CD4-positive, alpha-beta T cell treated with Interleukin-2 at 100 ng/mL for 4 hours (primary cell): ENCODE measurements at places on chromosomes 7 and 10.

DNA sequence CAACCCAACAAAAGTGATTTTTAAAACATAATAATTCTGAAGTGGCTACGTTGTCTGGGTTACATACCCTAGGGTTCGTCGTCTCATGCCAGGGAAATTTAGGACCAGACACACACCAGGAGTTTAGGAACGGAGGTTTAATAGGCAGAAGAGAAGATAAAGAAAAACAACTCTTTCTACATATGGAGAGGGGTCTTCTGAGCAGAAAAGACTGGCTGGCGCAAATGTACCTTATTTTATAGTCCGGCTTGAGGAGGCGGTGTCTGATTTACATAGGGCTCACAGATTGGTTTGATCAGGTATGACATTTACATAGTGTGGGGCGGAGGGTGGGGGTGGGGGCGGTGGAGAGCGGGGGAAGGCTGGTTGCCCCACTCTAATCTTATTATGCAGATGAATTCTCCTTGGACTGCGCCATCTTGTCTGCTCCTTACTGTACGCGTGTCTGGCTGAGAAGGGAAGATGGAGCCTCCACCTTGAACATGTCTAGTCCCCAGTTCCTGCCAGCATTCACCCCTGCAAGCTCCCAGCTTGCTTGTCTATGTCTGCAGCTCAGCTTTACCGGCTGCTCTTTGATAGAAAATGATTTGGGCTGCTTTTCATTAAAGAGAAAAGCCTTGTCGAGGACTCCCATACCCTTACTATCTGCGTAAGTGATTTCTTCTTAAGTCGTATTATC lies 98.7 kb downstream of the RALA start:
- no peak for DNase-seq

- no peak for DNase-seq
These were observed 111.8 kb upstream of the RSU1 start for GRCh38 chr10:16929069-16929468.

GRCh38 chr10:16905320-16905719 lies 88.1 kb upstream of the RSU1 start:
- no peak for DNase-seq

DNA sequence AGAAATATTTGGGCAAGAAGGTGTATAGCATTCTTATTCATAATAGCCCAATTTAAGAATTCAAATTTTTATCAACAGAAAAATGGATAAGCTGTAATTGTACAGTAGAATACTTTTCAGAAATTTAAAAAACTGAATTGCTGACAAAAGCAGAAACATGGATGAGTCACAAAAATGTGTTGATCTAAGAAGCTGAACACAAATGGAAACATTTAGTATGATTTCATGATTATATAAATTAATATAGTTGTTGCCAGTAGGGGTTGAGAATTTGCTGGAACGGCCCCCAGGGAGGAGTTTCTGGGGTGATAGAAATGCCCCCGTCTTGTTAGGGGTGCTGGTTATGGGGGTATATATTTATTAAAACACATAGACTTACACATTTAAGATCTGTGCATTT lies 179.1 kb downstream of the KLF6 start:
- DNase-seq = no peak

- no peak for DNase-seq
These were observed 40.4 kb downstream of the CACUL1 start for GRCh38 chr10:118714366-118714765.

- DNase-seq = peak; percentile 62
These were observed 34.0 kb downstream of the GATA3 start for GRCh38 chr10:8088504-8088903.

DNA sequence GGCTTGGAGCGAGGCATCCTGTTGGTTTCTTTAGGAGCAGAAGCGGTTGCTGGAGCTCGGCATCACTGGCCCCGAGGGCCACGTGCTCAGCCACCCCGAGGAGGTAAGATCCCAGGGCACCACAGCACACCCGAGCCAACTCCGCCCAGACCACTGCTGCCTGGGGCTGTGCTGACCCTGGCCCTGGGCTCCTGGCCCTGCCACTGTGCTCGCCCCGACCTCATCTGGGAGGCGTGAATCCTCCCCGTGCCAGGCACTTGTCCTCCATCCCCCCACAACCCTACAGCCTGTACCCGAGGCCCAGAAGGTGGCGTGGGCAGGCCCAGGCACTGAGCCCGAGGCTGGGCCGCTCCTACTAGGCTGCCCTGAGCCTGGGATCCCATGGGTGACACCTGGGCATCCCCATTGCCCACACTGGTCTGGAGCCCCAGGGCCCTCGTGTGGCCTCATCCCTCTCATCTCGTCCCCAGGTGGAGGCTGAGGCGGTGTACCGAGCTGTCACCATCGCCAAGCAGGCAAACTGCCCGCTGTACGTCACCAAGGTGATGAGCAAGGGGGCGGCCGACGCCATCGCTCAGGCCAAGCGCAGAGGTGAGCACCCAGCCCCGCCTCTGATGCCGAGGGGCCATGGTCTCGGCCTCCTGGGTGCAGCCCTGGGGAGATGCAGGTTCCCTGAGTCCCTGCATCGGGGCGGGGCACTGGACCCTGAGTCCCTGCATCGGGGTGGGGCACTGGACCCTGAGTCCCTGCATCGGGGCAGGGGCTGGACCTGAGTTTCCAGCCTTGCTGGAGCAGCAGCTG lies 11.8 kb downstream of the DPYSL4 start:
- DNase-seq = no peak

DNA sequence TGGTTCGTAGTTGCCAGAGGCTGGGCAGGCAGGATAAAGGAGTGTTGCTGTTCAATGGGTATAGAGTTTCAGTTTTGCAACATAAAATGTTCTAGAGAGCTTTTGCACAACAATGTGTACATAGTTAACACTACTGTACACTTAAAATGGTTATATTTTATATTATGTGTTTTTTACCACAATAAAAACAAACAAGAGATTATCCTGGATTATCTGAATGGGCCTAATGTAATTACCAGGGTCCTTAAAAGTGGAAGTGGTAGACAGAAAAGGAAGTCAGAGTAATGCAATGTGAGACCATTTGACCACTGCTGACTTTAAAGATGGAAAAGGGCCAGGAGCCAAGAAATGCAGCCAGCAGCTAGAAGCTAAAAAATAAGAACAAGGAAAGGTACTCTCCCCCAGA lies 159.7 kb downstream of the SGMS1 start:
- DNase-seq = no peak

DNA sequence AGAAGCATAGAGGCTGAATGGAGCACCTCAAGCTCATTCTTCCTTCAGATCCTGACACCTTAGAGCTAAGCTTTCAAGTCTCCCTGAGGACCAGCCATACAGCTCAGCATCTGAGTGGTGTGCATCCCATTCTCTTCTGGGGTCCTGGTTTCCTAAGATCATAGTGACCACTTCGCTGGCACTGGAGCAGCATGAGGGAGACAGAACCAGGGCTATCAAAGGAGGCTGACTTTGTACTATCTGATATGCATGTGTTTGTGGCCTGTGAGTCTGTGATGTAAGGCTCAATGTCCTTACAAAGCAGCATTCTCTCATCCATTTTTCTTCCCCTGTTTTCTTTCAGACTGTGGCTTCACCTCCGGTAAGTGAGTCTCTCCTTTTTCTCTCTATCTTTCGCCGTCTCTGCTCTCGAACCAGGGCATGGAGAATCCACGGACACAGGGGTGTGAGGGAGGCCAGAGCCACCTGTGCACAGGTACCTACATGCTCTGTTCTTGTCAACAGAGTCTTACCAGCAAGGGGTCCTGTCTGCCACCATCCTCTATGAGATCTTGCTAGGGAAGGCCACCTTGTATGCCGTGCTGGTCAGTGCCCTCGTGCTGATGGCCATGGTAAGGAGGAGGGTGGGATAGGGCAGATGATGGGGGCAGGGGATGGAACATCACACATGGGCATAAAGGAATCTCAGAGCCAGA lies 31.0 kb downstream of the PRSS2 start:
- no peak for DNase-seq

GRCh38 chr10:17768957-17769356 lies 17.0 kb downstream of the TMEM236 start:
- DNase-seq = no peak

DNA sequence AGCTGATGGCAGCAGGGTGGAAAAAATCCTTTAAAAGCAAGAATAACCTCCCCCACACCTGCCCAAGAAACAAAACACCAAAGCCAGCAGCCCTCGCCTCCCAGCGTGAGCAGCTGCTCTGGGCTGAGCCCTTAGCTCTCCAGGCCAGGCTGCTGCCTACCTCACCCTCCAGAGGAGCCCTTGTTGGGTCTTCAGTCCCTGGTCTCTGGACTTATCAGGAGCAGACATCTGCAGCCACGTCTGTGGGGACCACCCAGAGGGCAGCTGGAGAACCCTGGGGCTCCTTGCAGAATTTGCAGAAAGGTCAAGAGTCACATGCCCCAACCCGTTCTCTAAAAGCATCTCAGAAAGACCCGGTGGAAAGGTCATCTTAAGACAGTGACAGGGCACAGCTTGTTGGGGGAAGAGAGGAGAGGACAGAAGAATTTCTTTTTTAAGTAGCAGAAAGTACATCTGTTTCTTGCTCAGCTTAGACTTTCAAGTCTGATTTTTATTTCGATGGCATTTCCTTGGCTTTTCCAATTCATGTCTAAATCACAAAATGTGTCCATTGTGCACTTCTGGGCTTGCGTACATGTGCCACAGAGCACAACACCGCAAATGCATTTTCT lies 425.7 kb upstream of the NFE2L3 start:
- no peak for DNase-seq

DNA sequence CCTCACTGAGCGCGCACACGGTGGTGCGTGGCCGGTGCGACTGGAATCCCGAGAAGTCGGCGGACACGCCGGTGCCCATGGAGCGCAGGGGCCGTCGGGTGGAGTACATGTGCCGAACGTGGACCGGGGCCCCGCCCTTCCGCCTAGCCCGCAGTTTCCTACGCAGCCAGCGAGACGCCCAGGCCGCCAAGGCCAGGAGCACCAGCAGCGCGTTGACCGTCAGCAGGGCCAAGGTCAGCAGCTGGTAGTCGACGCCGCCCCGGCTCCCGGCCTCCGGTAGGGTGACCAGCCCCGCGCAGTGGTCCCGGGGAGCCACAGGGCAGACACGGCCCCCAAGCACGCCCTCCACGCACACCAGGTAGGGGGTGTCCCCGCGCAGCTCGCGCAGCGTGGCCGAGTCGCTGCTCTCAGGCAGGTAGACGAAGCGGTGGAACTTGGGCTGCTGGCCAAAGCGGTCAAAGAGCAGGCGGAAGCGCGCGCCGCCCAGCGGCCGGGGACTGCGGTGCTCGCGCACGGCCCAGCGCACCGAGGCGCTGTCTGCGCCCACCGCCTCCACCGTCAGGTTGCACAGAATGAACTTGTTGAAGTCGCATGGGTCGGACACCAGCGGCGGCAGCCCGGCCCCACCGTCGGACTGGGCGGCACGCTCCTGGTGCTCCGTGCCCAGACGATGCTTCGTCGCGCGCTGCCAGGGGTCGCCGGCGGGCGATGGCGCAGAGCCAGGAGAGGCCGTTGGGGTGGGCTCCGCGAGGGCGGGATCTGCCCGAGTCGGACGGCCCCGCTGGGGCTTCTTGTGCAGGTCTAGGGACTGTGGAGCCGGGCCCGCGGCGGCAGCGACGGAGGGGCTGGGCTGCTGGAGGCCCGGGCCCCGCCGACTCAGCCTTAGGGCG lies 2.2 kb downstream of the TRIL start:
- DNase-seq = no peak
